RKO (cell line): ENCODE measurements at places on chromosomes 6 and 20.
A peak's percentile ranks its signal among the peaks of the same experiment; 100 is the strongest.

DNA sequence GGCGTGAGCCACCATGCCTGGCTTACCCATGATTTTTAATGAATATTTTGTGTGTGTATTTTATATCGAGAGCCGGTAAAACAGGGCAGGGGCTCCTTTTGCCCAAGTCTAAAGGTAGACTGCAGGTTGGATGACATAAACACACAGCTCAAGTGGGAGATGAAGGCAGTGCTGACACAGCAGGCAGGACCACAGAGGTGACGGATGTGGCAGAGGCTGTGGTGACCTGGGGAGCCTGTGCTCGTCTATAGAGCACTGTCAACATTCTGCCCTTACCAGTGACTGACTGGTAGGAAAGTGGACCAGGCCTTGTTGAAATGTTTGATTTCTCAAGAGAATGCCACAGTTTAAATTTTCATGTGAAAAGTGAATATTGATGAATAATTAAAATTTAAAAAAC lies 137.5 kb downstream of the ZFP64 start:
- no peak for DNase-seq

GRCh38 chr20:53413186-53413631 lies 180.4 kb downstream of the ZNF217 start:
- no peak for DNase-seq

- no peak for DNase-seq
Measured at GRCh38 chr6:169539176-169539897, 162.5 kb downstream of the WDR27 start.

DNA sequence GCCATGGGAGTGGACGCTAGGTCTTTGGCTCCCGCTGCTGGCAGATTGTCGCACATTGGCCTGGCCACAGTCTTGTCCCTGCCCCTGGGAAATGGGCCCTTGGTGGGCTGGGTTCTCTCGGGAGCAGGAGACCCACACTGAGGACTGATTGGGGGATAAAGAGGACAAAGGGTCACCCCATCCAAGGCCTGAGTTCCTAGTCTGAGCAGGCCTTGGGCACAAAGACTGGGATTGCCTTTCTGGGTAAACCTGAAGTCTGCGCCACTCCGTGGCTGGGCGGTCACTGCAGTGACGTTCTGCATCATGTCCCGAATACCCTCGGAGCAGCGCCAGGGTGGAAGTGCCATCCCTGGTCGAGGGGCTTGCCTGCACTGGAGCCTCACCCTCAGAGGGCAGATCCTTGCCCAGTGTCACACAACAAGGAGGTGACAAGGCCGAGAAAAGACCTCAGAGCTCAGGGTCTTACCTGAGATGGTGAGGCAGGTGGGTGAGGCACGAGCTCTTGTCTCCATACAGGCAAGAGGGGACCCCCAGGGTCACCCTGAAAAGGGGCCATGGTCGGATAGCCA lies 36.1 kb upstream of the ZBP1 start:
- no peak for DNase-seq

GRCh38 chr6:119122336-119122735 lies 43.9 kb upstream of the FAM184A start:
- no peak for DNase-seq

DNA sequence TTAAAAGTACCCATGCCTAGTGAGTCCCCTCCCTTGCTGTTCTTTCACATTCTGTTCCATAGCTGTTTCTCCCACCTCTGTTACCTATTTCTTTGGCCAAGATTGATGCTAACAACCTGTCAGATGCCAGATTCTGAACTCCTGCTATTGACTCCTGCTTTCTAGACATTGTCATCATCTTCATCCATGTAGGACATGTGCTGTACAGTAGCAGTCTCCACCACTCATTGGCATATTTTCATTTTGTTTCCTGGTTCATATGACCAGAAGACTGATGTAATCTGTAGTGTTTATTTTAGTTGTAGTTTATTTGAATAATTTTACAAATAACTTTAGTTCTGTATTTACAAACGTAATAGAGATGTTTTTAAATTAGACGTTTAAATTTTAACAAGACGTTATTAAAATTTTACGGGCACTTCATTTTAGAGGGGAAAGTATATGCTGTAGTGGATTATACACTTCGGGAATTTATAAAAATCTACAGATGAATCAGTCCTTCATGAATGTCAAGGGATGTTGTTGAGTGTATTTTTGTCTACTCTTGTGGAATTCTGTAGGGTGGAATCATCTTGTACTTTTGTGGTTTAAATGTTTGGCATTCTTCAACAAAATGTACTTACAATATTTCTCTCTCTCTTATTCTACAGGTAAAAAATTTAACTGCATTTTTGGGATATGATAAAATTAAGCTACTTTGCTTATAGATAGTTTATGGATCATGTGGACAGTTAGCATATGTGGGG lies 34.1 kb downstream of the TRMT11 start:
- no peak for DNase-seq

GRCh38 chr20:61661025-61661424 lies 404.7 kb downstream of the TAF4 start:
- no peak for DNase-seq

- DNase-seq, result peak; percentile 59
Measured at GRCh38 chr20:64131406-64131805, 24.0 kb upstream of the NPBWR2 start.

DNA sequence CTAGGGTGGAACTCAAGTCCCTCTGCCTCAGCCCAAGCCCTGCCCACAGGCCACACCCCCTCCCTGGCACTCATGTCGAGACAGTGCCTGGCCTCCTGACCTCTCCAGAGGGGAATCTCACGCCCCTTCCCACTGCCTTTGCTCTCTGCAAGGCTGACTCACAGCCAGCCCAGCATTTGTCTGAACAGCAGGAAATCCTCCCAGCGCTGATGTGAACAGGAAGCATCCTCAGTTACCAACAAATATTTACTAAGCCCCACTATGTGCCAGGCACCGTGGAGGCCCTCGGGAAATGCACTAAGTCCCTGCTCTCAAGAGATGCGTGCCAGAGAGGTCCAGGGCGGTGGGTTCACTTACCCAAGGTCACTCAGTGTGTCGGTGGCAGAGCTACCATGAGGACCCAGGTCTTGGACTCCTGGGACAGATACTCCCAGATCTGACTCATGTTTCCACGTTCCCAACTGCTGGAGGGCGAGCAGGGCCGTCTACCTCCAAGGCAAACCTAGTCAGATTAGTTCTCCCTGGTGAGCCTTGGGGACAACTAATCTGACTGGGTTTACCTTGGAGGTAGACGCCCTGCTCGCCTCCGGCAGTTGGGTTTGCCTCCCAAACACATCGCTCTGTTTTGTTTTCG lies 7.8 kb downstream of the ADA start:
- no peak for DNase-seq
